Erythroblast (primary cell): ENCODE measurements at places on chromosomes 3 and 15.

DNA sequence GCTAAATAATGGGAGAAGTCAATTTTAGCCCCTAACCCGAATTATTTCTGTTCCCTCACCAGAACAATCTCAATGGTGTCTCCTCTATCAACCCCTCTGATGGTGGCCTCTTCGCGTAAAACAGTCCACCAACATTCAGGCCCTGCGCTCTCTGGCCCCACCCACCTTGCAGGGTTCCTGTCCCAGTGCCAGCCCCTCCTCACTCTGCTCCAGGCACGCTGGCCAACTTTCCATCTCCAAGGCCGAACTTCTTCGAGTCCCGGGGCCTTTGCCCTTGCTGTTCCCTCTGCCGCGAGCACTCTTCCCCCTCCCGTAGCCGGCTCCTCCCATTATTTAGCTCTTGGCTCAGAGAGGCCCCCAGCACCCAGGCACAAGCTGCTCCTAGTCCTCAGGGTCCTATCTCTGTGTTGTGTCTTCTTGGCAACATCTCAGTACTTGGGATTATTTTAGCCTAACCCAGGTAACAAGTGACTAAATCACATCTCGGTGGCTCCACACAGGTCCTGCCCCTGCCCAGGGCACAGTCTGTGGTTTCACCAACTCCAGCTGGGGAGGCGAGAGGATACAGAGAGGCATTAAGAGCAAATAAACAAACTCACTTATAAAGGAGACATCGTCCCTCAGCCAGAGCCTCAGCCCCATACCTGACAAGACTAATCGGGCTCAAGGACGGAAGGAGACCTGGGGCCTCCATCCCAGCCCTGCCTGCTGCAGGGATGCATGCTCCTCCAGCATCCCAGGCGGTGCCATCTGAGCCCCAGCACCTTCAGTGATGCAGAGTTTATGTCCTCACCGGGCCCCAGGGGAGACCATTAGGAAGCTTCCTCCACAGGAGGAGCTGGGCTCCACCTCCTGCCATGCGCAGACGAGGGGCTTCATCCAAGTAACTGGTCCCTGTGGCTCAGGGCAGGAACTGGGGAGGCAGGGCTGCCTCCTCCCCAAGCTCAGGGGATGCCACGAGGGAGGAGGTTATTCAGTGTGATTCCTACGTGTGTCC is 19.7 kb upstream of the IQSEC1 start:
- no peak for DNase-seq

DNA sequence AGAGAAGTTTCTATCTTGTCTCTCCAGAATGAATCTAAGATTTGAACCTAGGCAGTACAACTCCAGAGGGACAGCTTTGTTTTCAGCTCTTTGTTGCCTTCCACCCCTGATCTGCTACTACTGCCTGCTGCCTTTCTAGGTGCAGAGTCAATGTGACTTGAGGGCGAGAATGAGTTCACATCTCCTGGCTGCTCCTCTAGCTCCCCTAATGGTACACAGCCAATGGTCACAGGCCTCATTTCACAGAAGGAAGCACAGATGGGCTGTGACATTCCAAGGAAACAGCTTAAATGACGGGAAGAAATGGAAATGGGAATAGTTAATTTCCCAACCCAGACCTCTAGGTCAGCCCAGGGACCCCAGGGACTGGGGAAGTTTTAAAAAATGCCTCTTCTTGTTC is 32.4 kb downstream of the FAM43A start:
- no peak for DNase-seq

DNA sequence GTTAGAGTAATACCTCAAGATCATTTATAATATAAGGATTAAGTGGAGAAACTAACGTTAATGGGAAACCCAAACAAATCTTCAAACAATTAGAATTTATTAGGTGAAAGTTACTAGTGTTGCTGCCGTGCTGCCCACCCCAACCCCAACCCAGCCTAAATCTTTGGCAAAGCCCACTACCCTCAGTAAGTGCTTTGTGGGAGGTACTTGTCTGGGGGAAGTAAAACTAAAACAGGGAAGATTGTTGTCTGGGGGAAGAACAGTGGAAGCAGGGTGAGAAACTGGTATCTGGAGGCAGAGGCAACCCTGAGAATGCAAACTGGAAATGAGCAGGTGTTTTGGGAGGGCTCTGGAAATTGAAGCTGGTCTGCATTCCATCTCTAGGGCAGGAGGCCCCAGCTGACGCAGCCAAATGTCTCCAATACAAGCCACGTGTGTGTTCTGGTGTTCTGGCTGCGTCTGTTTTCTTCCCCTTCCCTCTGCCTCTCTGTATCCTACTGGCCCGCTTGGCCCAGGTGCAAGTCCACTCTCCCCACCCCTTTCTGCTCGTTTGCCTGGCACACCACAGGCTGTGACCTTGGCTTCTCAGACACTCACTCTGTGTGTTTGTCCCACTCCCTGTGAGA is 32.7 kb downstream of the FEM1B start:
- no peak for DNase-seq

- DNase-seq = no peak
Observed at GRCh38 chr15:64634576-64635498, 140.6 kb downstream of the RBPMS2 start.

DNA sequence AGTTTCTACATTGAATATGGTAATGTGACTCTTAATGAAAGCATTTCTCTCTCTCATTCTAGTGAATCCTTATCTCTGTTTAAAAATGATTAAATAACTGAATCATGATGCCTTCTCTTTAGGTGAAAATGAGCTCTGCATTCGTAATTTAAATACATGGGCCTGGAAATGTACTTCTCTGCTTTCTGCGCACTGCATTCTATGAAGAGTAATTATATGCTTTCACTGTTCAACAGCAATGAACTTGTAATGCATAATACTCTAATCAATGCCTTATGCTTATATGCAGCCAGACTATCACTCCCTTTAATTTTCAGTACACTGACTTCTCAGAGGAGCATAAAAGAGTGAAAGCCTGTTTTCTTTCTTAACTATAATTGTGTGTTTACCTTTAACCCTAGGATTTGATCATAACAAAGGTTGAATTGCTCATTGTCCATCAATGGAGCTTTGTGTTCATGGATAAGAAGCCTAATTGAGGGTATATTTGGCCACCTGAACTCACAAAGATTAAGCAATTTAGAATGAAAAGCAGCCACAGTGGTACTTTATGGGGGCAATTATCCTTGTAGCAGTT is 330.8 kb upstream of the PDZRN3 start:
- no peak for DNase-seq

DNA sequence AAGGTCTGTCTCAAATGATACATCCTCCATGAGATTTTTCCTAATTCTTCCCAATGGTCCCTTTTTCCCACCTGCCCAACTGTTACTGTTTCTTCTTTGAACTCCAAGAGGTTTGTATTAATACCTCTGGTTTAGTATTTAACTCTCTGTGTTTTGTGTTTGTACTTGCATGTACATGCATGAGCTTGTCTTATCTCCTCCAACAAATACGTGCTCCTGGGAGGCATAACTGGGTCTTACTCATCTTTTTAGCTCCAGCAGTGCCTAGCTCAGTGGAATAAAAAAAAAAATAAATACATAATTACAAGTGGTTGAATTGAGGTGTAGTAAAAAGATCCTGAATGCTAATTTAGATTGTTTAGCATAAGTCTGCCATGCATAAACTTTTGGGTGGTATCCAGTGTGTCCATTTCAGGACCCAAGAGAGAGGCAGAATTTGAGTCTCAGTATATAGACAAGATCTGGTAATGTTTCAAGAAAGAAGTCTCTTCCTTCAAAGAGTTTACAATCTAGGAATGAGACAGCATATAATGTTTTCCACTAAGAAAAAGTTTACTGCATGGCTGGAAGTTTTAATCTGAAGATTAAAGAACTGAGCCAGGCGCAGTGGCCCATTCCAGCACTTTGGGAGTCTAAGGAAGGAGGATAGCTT is 1.7 kb upstream of the LYSMD2 start:
- peak; percentile 42 for DNase-seq

DNA sequence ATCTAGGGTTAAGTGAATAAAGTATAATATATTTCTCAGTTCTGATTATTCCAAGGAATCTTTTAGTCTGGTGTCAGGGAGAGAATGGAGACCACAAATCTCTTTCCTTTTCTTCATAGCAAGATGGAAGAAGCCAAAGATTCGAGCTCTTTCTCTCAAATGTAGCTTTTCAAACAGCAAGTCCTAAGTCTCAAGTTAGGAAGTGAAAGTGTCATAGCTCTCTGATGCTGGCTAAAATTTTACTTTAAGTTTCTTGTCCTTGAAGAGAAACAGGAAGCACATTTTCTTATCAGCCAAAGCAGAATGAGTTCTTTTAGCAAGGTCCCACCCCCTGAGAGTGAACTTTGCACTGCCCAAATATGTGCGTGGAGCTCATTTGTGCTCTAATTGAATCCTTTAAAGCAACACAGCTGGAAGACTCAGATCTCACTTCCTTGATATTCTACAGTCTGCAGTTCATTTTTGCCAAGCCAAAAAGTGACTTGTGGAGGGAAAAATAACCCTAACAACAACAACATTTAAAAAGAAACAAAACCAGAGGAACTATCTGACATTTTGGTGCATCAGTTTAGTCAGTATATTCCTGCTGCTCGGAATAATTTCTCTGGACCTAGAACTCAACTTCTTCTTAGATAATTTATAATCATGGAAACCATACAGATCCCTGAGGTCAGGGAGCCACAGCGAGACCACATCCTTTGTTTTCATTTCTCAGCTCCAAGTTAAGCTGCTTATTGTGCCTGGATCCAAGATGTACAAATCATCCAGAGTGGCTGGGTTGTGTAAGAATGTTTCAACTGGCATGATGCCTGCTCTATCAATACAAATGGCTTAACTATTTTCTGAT is 238.7 kb upstream of the P2RY1 start:
- DNase-seq = peak; percentile 90

- no peak for DNase-seq
Observed at GRCh38 chr3:69688400-69688799, 50.9 kb upstream of the MITF start.

DNA sequence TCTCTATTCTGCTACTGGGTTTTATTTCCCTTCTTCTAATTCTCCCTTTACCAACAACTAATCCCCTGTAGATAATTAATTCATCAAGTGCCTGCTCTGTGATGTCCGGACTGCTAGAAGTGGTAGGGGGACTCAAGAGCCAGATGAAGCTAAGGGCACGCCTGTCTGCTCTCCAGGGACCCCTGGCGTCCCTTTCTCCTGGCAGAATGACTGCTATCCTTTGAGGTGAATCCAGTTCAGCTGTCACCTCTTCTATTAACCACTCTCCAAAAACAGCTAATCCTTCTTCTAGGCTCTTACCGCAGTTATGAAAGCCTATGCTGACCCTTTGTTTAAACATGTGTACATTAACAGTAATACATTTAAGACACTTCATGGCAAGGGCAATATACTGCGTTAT is 1.4 kb upstream of the CHRNA7 start:
- no peak for DNase-seq

- no peak for DNase-seq
Observed at GRCh38 chr15:58232281-58233065, 94.3 kb downstream of the AQP9 start.

GRCh38 chr15:33780011-33780768 is 188.1 kb upstream of the CHRM5 start:
- DNase-seq = no peak

DNA sequence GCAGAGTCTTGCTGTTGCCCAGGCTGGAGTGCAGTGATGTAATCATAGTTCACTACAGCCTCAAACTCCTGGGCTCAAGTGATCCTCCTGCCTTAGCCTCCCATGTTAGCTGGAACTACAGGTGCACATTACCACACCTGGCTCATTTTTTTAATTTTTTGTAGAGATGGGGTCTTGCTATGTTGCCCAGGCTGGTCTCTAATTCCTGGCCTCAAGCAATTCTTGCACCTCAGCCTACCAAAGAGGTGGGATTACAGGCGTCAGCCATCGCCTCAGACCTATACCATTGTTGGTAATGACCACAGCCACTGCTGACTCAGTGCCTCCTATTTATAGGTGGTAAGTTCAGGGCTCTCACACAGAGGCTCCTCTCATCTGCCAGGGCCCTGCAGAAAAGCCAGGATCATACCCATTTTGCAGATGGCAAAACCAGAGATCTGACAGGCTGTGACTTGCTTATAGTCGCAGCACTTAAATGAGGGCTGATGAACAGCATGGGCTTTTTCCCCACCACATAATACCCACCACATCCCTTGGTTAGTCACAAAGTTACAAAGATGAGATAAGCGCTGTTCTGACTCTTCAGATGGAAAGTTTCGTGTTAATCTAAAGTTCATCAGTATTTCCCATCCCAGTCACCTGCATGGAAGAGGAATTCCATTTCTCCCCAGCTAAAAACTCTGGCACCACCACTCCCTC is 21.8 kb upstream of the SPATA12 start:
- no peak for DNase-seq

DNA sequence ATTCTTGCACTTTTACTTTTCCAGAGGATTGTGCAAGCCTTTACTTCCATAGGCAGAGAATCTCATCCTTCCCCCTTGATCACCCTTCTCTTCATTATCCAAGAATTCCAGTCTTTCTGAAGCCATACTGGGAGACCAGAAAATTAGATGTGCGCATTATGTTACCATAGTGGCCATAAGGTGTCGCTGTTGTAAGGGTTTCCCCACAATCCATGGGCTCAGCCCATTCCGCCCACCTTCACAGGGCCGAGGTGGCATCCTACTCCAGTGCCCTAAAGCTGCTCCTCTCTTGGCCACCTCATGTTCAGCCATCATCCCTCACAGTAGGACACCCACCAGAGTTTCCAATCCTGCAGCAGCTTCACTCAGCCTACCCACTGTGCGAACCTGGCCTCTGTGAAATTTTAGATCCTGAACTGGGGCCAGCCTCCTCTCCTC is 35.0 kb downstream of the CTSH start:
- DNase-seq = peak; percentile 63

- no peak for DNase-seq
Observed at GRCh38 chr15:63112871-63113270, 8.8 kb upstream of the LACTB start.

GRCh38 chr3:24867783-24868182 is 373.1 kb upstream of the THRB start:
- no peak for DNase-seq

GRCh38 chr15:70492240-70493177 is 270.8 kb downstream of the UACA start:
- DNase-seq = peak; percentile 15

DNA sequence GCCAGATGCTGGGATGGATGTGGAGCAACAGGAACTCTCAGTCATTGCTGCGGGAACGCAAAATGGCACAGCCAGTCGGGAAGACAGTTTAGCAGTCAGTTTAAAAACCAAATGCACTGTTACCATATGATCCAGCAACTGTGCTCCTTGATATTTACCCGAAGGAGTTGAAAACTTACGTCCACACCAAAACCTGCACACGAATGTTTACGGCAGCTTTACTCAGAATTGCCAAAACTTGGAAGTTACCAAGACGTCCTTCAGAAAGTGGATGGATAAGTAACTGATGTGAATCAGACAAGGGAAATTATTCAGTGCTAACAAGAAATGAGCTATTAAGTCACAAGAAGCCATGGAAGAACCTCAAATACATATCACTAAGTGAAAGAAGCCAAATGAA is 36.1 kb upstream of the SLC41A3 start:
- DNase-seq = no peak
